RPMI8226 (cell line): ENCODE measurements at places on chromosomes 11 and 22.
A peak's percentile ranks its signal among the peaks of the same experiment; 100 is the strongest.

- no peak for DNase-seq
These were observed 118.6 kb downstream of the WNT11 start for GRCh38 chr11:76087749-76088148.

DNA sequence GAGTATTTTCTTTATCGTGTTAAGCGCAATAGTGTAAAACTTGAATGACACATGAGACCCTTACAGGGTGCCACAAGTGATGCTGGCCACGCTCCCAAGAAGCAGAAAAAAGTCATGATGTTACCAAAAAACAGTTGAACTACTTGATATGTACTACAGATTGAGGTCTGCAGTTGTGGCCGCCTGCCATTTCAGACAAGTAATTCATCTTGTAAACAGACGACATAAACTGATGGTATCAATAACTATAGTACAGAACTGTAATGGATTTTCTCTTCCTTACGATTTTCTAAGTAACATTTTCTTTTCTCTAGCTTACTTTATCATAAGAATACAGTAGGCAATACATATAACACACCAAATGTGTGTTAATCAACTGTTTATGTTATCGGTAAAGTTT lies 5.5 kb downstream of the CD59 start:
- no peak for DNase-seq

GRCh38 chr11:26964339-26964738 lies 29.6 kb upstream of the FIBIN start:
- no peak for DNase-seq

DNA sequence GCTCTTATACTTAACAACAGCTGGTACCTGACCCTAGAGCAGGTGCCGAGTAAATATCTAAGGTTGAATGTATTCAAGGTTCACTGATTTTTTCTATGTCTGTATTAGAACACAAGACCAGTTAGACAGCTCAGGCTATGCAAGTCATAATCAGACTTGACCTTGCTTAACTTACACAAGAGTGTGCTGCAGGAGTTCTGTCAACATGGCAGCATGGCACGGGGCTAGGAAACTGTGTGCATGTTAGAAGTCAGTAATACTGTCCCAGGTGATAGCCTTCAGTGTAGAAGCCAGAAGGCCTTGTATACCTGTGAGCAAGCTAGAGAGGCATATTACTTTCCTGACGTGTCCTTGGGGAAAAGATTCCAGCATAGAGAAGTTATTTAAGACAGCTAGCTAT lies 253.1 kb downstream of the FAT3 start:
- no peak for DNase-seq

DNA sequence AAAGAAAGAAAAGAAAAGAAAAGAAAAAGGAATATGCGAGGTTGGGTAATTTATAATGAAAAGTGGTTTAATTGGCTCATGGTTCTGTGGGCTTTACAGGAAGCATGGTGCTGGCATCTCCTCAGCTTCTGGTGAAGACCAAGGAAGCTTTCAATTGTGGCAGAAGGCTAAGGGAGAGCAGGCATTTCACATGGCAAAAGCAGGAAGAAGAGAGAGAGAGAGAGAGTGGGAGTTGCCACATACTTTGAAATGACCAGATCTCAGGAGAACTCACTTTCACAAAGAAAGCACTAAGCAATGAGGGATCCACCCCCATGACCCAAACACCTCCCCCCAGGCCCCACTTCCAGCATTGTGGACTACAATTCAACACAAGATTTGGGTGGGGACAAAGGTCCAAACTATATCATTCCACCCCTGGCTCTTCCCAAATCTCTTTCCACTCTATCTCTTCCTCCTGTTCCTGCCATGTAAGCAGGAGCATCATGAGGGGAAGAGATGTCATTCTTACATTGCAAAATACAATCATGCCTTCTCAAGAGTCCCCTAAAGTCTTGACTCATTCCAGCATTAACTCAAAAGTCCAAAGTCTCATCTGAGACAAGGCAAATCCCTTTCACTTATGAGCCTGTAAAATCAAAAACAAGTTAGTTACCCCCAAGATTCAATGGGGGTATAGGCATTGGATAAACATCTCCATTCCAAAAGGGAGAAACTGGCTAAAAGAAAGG lies 38.9 kb downstream of the LINC01488 start:
- DNase-seq: no peak

GRCh38 chr11:125916683-125917347 lies 12.5 kb downstream of the DDX25 start:
- DNase-seq: peak; percentile 8

GRCh38 chr22:32607086-32607485 lies 132.5 kb downstream of the FBXO7 start:
- no peak for DNase-seq

- peak; percentile 72 for DNase-seq
These were observed 5.9 kb upstream of the ACY3 start for GRCh38 chr11:67656278-67656922.

- peak; percentile 61 for DNase-seq
These were observed 205.9 kb downstream of the ST3GAL4 start for GRCh38 chr11:126561327-126561893.

DNA sequence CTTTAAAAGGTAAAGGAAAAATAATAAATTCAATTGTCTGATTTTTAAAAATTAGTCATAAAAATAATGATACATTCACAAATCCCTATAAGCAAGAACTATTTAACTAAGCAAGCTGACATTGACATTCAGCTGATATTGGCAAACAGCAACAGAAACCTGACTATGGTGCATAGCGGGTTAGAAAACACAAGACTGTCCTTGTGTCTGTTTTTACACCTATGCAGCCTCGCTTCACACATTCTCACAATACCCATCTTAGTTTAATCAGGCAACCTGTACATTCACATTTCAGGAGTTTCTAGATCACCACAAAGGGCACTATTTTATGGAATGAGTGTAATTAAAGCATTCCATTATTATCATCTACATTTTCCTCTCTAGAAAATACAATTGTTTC lies 737.1 kb downstream of the KCNA4 start:
- DNase-seq: no peak

GRCh38 chr11:111571829-111572501 lies 30.3 kb upstream of the SIK2 start:
- DNase-seq: no peak

GRCh38 chr11:45158891-45159605 lies 12.6 kb downstream of the PRDM11 start:
- DNase-seq: no peak

DNA sequence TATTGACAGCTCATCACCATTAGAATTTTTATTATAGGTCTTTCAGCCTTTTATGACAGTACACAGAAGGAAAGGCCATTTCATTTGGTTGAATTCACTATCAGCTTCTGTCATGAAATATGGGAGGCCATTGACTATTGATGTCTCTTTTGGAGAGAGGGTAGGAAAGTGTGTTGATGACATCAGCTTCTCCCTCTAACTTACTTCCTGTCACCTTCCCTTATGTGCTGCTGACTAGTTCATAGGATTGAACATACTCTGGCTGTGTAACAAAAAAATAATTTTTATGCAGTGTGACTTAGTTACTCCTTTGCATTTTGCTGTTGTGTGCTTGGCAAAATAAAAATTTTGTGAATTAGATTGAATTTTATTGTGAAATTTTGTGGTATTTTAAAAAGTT lies 769.2 kb downstream of the METTL15 start:
- DNase-seq: no peak

DNA sequence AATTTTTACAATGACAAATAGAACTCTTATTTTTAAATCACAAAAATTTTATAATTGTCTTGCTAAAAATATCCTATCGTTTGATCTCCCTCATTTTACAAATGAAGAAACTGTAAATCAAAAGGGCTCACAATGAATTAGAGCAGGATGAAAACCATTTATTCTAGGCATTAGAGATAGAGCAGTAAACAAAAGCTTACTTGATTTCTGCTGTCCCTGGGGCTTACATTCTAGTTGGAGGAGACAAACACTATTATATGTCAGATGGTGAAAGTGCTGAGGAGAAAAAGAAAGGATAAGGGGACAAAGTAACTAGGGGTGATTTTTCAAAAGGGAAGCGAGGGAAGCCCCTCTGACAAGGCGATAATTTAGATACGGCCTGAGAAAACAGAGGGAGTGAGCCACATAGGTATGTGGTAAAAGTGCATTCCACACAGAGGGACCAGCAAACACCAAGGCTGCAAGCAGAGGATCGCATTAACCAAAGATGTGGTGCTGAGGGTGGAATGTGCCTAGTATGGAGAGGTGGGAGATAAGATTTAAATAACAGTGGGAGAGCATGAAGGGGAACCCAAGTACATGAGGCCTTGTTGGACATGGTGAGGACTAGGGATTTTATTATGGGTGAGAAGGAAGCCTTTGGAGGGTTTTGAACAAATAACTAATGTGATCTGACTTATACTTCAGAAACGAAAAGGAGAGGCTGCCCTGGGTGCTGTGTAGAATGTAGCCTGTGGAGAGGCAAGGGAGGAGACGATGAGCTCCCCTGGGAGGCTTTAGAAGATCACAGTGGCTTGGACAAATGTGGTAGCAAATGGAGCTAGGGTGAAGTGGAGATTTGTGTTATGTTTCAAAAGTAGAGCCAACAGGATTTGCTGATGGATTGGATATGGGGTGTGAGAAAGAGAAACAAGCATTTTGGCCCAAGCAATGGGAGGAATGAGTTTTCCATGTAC lies 62.1 kb downstream of the PDHX start:
- no peak for DNase-seq

DNA sequence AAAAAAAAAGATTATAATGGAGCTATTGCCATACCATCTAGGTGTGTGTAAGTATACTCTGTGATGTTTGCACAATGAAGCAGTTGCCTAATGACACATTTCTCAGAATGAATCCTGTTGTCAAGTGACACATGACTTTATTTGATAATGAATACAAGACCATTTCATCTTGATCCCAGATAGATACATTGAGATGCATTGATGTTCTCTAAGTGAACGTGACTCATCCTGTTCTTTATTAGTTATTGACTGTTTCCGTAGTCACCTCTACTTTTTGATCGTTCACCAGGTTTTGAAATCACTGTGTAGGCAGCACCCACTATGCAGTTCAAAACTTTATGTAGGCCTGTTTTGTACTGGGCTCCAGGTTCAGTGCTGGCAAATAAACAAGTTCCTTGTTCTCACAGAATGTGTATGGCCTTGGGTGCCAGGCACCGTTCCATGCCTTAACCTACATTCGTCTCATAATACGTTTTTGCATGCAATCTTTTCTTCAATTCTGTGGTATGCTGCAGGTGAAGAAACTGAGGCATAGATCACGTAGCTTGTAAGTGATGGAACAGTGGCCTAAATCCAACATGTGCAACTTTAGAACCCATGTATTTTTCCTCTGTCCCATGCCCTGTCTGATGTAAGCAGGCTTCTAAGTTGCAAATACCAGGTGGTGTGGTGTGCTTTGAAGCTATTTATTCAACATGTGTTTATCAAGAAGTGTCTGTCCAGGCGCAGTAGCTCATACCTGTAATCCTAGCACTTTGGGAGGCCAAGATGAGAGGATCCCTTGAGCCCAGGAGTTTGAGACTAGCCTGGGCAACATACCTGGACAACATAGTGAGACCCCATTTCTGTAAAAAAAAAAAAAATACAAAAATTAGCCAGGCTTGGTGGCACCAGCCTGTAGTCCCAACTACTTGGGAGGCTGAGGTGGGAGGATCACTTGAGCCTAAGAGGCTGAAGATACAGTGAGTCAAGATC lies 10.4 kb downstream of the SREBF2 start:
- DNase-seq: no peak

GRCh38 chr11:19598876-19599486 lies 113.7 kb upstream of the NAV2 start:
- no peak for DNase-seq

- peak; percentile 33 for DNase-seq
These were observed 30.0 kb upstream of the CABP7 start for GRCh38 chr22:29689880-29690213.

DNA sequence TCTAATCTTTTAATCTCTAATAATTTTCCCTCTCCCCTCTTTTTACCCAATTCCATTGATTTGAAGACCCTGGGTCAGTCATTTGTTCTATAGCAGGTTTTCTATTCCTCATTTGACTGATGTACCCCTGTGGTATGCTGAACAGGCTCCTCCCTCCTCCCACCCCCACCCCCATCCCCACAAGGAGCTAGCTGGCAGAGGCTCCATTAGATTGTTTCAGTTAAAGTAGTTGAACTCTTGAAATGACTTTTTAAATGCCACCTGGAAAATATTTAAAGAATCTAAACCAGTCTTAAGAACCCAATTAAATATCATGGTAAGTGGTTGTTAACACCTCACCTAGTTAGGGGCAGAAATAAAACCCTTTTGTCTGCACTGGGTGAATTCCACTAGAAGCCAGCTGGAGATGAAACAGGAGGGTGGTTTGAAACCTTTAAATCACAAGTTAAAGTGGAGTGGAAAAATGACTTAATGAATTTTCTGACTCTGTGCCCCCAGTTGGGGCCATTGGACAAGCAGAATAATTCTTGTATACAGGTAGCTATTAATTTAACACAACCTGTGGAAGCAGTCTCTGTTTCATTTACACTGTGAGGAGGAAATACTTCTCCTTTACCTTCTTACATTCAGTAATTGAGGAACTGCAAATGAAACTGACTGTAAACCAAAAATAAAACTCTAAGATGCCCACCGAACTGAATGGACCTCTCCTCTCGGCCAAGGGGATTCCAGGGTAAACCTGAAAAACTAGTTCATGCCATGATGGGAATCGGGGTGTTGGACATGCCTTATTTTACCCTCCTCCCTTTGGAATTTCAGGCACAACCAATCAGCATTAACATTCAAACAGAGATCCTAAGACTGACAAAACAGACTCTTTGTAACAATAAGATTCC lies 30.7 kb downstream of the PRR5L start:
- DNase-seq: no peak

GRCh38 chr11:130561441-130561881 lies 113.0 kb downstream of the ADAMTS15 start:
- DNase-seq: no peak

GRCh38 chr11:68036141-68036716 lies 2.6 kb upstream of the TCIRG1 start:
- no peak for DNase-seq

- peak; percentile 7 for DNase-seq
These were observed 132.1 kb upstream of the BLID start for GRCh38 chr11:122248131-122248530.

GRCh38 chr22:21622011-21622918 lies 7.6 kb downstream of the YDJC start:
- DNase-seq: no peak

DNA sequence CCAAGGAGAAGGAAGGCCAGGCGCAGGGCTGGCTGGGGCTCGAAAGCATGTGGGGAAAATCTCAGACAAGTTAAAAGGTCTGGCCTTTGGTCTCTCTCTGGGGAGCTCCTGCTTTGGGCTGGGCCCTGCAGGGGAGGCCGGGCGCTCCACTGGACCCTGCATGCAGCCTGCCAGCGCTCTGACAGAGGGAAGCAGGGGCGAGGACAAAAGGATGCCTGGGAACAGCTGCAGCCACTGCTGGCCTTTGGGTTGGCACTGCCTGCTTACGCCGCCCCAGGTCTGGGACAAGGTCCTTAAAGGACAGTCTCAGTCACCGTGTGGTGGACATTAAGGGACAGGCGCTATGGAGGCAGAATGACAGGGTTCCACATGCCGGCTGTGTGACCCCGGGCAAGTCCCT lies 56.4 kb upstream of the TTLL12 start:
- no peak for DNase-seq

DNA sequence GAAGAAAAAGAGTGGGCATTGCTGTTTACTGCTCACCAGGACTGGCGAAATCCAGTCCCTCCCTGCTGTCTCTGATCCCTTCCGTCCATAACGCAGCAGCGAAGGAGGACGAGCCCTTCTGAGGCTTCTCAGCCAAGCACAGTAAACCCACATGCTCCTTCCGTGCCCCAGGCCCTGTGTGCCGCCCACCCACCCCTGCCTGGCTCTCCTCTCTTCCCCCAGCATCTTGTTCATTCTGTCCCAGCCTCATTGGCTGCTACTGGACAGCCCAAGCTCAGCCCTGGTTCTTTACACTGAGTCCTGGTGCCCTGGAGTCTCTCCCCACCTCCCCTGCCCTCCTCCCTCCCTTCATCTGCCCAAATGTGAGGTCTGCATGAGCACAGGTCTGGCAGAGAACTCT lies 559.7 kb downstream of the BRD1 start:
- DNase-seq: no peak
